ENCODE measurements at places on chromosomes 11 and 22.

DNA sequence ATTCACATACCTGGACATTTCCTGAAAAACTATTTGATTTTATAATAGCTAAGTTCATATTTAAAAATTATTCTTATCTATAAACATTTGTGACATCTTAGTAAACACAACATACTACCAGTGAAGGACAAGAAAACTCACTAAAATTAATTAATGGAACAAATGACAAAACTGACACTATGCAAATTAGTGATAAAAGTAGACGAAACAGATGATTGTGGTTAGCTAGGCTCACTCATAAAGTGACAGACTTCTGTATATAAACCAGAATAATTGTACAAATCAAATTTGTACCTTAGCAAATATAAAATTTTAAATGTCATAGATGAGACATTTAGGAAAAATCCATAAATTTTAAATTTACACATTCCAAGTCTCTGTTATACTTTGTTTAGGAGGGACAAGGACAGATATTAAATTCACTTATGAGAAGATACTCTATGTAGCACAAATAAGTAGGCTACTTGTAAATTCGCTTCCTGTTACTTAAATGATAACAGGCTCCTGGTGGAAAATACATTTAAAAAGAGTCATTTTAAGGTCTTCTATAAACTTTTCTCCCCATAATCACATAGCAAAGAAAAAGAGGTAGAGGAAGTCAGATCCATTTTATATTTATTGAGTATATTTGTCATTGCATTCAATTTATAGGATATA, 81.2 kb downstream of the KIF18A start:
- DNase-seq = no peak

- DNase-seq = no peak
Observed at GRCh38 chr11:12634329-12634728, 39.9 kb upstream of the TEAD1 start.

GRCh38 chr22:47371263-47372090, 609.0 kb downstream of the TBC1D22A start:
- no peak for DNase-seq

GRCh38 chr11:118156531-118157185, 4.0 kb upstream of the SCN4B start:
- no peak for DNase-seq

DNA sequence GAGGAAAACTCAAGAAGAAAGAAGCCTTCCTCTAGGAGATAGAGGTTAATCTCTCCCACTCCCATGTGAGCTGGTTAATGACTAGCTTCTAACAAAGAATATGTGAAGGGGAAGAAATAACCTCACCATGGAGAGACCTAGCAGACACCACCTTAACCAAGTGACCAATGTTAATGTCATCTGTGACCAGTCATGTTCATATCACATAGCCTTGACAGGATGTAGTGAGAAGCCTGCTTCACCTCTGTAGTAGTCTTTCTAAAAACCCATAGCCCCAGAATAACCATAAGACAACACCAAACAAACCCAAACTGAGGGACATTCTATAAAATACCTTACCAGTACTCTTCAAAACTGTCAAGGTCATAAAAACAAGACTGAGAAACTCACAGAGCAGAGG, 21.5 kb upstream of the POU2AF1 start:
- DNase-seq = no peak

DNA sequence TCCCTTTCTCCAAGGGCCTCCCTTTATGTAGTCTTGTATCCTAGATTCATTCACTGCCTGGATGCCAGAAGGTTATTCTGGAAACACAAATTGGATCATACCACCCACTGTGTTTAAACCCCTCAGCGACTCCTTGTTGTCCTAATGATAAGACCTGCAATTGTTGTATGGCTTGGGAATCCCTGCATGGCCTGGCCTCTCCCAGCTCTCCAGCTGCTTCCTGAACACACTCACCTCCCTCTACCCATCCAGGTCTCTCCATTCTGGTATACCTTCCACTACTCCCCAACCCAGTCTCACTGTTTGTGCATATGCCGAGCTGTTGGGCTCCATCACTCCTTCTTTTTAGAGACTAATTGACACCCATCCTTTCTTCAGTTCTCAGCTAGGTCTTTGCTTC, 124.3 kb upstream of the ALX4 start:
- no peak for DNase-seq

- DNase-seq = no peak
Observed at GRCh38 chr11:9852465-9852864, 188.6 kb downstream of the SWAP70 start.

DNA sequence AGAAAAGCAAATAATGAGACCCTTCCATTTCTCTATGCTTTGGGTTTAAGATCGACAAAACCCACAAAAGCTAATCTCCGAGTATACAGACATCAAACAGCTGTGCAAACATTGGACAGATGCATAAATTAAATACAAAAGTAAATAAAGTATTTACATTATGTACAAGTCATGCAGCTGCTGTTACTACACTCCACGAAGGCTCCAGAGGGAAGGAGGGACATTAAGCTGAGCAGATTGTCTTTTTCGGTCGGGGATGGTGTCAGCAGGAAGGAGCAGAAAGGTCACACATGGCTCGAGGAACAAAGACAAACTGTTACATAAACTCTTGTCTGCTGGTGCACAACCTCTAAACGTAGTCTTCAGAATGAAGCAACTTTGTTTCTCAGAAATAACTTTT, 88.8 kb upstream of the BARX2 start:
- no peak for DNase-seq

- no peak for DNase-seq
Observed at GRCh38 chr11:120173807-120174206, 35.9 kb upstream of the TRIM29 start.

DNA sequence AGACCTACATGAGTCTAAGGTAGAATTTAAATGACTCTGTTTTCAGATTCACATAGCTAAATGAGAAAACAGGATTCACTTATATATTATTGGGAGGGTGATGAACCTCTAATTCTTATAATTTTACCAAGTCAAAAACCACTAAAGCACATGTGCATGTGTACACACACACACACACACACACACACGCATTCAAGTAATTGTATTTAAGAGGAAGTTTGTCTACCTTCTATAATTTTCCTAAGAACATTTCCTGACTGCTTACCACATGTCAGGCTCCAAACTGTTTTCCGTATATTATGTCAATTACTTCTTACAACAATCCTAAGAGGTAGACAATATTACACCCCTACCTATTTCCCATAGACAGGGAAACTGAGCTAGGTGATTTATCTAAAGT, 6.7 kb downstream of the RNF141 start:
- no peak for DNase-seq

- DNase-seq = peak; percentile 30
Observed at GRCh38 chr11:57311109-57311936, 13.4 kb downstream of the TNKS1BP1 start.

- DNase-seq = no peak
Observed at GRCh38 chr11:3604167-3604566, 37.6 kb downstream of the ART5 start.

GRCh38 chr22:31602259-31602952, 59.6 kb downstream of the PISD start:
- no peak for DNase-seq

DNA sequence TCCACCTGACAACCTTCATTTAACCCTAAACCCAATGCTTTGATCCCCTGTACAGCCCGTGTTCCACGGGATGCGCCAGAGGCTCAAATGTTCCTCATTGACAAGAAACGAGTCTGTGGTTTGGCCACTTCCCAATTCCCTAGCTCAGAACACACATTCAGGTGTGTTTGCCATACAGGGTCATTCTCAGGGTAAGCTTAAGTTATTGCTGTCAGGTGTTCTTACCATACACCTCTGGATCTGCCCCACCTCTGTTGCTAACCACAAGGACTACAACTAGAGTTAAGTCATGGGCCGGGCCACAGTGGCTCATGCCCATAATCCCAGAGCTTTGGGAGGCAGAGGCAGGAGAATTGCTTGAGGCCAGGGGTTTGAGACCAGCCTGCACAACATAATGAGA, 45.6 kb upstream of the POLD3 start:
- DNase-seq = no peak

- DNase-seq = peak; percentile 63
Observed at GRCh38 chr11:11798586-11799438, 43.0 kb upstream of the USP47 start.

DNA sequence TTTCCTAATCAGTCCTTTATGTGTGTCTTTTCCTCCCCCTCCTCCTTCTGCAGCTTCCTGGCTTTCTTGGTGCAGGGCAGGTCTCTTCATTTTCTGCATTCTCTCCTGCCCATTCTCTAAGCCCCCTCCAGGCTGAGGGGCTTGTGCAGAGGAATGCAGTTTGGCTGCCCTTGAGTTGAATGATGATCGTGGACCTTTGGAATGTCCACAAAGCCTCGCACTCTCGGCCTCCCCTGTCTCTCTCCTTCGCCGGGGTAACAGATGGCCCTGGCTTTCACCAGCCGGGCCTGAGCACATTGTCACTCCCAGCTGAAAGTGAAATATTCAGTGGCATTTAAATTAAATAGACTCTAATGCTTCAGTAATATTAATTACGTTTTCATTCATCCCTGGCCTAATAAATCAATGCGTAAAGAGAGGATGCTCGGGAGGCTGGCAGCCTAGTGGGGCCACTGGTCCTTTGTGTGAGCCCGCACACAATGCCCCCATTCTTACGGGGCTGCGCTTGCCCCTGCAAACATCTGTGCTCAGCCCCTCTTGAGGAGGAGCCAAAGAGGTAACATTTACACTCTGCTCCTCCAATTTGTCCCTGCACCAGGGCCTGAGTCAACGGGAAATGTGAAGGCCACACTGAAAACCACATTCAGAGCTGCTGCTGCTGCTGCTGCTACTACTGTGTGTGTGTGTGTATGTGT, 64.9 kb upstream of the PAX6 start:
- no peak for DNase-seq

DNA sequence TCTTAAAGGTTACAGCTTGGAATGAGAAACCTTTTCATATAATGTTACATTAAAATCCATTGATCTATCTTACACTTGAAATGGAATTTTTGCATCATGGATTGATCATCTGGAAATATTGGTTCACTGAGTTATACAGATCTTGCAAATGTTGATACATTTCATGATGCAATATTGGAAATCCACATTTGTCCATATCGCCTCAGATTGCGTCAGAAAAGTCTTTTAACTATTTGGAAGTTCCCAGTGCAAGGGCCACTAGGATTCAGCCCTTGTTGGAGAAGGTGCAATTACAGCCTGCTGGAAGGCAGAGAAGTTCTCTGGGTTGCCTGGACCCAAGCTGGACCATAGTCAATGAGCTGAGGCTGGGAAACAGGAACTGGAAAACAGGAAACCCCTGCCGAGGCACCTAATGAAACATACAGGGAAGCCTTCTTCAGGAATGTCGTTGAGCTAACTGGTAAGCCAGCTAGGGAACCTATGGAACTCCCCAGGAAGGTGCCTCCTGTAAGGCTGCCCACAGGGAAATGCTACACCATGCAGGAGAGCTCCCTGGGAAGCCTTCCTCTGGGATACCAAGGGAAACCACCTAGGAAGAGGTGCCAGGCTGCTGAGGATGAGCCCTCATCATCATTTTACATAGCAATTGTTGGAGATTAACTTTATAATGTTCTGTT, 600.4 kb upstream of the CADM1 start:
- no peak for DNase-seq

- DNase-seq = no peak
Observed at GRCh38 chr11:12770966-12771597, 96.9 kb downstream of the TEAD1 start.

GRCh38 chr11:15625691-15626090, 511.0 kb downstream of the INSC start:
- DNase-seq = no peak

- DNase-seq = no peak
Observed at GRCh38 chr11:131957201-131957600, 586.8 kb downstream of the NTM start.

DNA sequence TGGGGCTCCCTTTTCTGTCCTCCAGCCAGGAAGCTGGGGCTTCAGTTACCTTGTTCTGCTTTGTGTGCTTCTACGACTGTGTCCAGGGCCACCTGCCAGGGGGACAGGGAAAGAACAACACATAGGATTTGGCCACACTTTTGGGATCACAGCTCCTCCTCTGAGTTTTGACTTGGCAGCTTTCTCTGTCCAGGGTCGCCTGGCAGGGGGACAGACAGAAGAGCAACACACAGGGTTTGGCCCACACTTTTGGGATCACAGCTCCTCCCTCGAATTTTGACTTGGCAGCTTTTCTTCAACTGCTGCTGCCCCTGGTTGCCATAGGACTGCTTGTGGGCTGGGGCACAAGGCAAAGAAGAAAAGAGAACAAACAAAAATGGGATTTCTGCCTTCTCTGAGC, 19.1 kb downstream of the INCENP start:
- DNase-seq = no peak

GRCh38 chr11:116866804-116867455, 29.5 kb upstream of the APOA1 start:
- no peak for DNase-seq

DNA sequence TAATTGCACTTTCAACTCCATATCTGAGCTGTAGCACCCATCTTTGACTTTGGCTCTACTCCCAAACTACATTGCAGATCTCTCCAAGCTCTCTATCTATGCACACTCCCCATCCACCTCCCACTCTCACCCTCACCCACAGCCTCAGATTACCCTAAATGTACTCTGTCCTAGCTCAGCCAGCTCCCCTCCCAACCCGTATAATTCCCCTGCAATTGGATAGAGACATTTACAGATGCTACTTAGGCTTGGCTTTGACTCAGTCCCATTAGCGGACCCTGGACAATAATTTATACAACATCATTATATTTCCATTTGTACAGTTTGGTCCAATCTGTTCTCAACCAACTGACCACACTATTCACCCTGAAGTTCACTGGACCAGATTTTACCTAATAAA, 338.9 kb upstream of the ANO3 start:
- DNase-seq = no peak

DNA sequence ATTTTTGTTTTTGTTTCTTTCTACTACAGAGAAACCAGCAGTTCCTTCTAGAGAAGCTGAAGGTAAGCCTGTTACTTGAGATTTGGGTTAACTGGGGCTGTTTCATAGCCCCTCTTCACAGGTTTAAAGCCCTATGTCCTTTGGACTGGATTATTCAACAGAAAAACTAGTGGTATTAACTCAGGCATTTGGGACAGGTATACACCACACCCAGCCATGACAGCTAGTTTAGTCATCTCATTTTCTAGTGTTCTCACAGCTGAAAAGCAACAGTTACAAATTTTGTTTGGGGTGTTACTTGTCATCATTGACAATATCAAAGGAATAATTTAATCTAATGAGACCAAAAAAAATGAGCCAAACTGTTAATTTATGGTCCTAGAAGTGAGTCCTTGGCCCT, 14.0 kb downstream of the LAYN start:
- no peak for DNase-seq

DNA sequence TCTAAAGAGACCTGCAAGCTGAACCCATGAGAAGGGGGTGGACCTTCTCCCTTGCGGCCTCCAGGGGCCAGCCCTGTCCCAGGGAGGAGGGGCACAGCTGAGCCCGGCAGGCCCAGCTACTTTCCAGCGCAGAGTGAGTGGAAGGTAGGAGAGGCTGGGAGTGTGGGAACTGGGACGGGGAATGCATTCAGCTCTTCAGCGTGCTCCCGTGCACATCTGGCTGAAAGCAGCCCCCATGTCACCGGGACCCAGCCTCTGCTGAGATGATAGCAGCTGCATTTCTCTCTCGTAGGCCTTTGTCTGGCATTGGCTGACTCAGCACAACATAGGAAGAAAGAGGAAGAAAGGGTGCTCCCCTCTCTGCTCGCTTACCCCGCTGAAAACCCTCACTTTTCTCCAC, 951.5 kb downstream of the TBC1D22A start:
- DNase-seq = no peak

All from activated T-cell treated with anti-CD3 and anti-CD28 coated beads for 4 hours (primary cell).